ENCODE measurements at places on chromosomes 7 and 10. TPM values are rescaled to one million over a fixed set of nuclear protein-coding genes. Genes with fewer than 3 reads are reported as not detected.

DNA sequence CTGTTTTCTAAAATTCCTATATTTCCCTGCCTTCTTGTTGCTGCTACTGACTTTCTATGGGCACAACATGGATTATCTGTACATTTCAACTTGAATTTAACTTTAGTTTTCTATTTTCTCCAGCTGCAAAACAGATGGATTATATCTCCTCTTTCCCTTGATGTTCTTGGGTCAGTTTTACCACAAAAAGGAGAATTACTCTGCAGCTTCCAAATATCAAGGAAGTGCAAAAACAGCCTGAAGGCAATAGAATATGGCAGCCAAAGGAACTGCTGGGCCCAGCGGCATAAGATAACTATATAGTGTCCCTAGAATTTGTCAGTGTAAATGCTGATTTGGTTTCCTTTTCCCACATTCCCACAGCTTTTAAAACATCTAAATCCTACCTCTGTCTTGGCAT is 29.1 kb downstream of the CPED1 start:
- no peak overlapping the region for H3K4me3 ChIP-seq
- H3K36me3 ChIP-seq = no peaks in the 10 kb centered on the region
- H3K27me3 ChIP-seq = no peaks in the 10 kb centered on the region
- no peak overlapping the region for H3K27ac ChIP-seq
- no peak for DNase-seq

- peaks cover 5% of the 10 kb centered on the region for H3K4me1 ChIP-seq
- H3K36me3 ChIP-seq = peaks cover 9% of the 10 kb centered on the region
- no peak overlapping the region for H3K27ac ChIP-seq
- DNase-seq = no peak
- H3K27me3 ChIP-seq = no peaks in the 10 kb centered on the region
- no peak overlapping the region for H3K4me3 ChIP-seq
These were observed 128.9 kb downstream of the RGS10 start for GRCh38 chr10:119413471-119414080.

GRCh38 chr7:79361214-79361613 is 92.3 kb downstream of the MAGI2 start:
- no peak overlapping the region for H3K27ac ChIP-seq
- no peak overlapping the region for H3K4me3 ChIP-seq
- DNase-seq = no peak
- H3K27me3 ChIP-seq = peaks cover 21% of the 10 kb centered on the region
- no peaks in the 10 kb centered on the region for H3K4me1 ChIP-seq

GRCh38 chr10:10814069-10814468 is 203.6 kb upstream of the CELF2 start:
- no peak overlapping the region for H3K4me3 ChIP-seq
- H3K27me3 ChIP-seq = peaks cover 10% of the 10 kb centered on the region
- no peaks in the 10 kb centered on the region for H3K4me1 ChIP-seq
- no peaks in the 10 kb centered on the region for H3K36me3 ChIP-seq
- no peak for DNase-seq

DNA sequence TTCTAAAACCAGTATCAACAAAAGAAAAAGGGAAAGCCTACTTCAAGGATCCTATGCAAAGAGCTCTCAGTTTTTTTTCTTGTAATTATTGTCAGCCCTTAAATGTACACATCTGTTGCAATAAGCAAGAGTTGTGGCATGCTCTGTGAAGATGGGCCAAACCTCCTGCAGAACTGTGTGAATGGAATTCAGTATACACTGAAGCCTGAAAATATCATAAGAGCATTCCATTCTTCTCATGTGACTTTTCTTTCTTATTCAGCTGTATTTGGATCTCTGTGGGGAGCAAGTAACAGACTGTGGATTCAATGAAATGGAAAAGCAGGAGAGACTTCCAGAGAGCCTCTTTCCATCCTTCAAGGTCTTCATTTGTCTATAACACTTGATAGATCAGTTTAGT is 130.7 kb downstream of the SAMD9 start:
- no peak overlapping the region for H3K27ac ChIP-seq
- H3K4me3 ChIP-seq = no peak overlapping the region
- H3K36me3 ChIP-seq = no peaks in the 10 kb centered on the region
- H3K27me3 ChIP-seq = peaks cover 6% of the 10 kb centered on the region
- no peak for DNase-seq
- H3K4me1 ChIP-seq = no peaks in the 10 kb centered on the region

DNA sequence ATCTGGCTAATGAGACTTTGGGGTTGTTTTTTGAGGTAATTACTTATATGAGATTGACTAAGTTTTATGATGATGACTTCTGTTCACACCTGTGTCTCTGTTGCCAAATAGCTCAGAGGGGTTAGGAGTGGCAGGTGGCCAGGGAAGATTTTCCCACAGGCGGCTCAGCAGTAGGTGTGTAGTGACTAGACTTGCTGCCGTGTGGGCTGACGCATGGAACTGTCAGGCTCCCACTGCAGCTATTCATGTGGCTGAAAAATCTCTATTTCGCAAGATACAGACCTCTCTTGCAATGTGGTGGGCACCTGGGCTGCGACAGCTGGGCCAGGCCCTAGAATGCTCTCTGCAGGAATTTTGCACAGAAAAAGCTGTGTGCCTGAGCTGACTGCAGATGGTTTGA is 1.4 kb downstream of the CPA4 start:
- H3K27ac ChIP-seq = no peak overlapping the region
- no peaks in the 10 kb centered on the region for H3K36me3 ChIP-seq
- no peaks in the 10 kb centered on the region for H3K4me1 ChIP-seq
- no peak overlapping the region for H3K4me3 ChIP-seq
- H3K27me3 ChIP-seq = no peaks in the 10 kb centered on the region

- H3K27me3 ChIP-seq = no peaks in the 10 kb centered on the region
- no peak for DNase-seq
- H3K36me3 ChIP-seq = no peaks in the 10 kb centered on the region
- no peak overlapping the region for H3K27ac ChIP-seq
These were observed 181.7 kb downstream of the PTEN start for GRCh38 chr10:88045096-88045495.

DNA sequence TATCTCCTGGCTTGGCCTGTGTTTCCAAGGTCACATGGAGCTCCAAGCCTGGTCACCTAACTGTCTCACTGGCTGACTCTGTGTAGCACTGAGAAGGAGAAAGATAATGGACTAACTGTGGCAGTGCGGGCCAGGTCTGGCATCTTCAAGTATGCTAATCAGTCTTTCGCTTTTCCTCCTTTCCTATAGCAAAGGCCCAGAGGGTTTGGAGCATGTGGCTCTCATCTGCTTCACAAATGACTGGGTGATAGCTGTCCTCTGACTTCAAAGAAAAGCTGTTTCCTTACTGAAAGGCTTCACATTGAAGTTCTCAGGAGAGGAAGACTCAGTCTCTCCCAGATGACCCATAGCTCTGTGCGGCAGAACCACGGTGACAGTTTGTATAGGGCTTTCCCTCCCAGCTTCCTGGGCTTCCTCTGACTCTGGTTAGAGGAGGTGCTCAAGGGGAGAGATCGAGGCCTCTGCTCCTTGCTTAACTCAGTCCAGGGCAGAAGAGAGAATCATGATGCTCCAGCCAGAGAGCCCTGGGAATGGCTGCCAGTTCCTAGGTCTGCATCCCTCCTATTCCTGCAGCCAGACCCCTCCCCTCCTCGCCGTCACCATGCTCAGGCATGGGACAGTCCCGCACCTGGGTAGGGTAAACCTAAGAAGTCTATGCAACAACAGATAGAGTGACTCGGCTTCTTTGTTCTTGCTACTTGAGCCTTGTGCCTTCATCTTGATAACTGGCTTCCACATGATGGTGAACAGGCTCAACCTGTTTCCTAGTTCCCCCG is 72.3 kb downstream of the CCDC71L start:
- H3K27me3 ChIP-seq = peaks cover 4% of the 10 kb centered on the region
- H3K4me1 ChIP-seq = no peaks in the 10 kb centered on the region
- no peak overlapping the region for H3K4me3 ChIP-seq
- H3K27ac ChIP-seq = no peak overlapping the region
- DNase-seq = no peak

DNA sequence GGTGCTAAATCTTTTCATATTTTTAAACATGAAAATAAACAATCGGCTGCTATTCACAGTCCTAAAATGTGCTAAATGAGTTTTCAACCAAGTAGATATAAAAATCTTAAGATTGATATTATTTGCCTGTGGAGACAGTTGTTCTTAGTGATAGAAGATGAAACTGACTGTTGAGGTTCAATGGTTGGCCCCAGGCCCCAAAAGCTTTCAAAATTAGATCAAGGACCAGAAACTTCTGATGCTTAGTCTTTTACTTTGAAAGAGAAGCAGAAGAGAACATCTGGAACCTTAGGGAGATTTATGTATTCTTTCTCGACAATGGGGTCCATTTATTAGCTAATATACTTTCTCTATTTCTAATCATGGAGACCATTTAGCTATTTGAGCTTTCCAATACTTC is 155.8 kb downstream of the REEP3 start:
- no peaks in the 10 kb centered on the region for H3K4me1 ChIP-seq
- no peak for DNase-seq
- H3K27ac ChIP-seq = no peak overlapping the region
- H3K27me3 ChIP-seq = no peaks in the 10 kb centered on the region
- H3K36me3 ChIP-seq = no peaks in the 10 kb centered on the region
- H3K4me3 ChIP-seq = no peak overlapping the region

DNA sequence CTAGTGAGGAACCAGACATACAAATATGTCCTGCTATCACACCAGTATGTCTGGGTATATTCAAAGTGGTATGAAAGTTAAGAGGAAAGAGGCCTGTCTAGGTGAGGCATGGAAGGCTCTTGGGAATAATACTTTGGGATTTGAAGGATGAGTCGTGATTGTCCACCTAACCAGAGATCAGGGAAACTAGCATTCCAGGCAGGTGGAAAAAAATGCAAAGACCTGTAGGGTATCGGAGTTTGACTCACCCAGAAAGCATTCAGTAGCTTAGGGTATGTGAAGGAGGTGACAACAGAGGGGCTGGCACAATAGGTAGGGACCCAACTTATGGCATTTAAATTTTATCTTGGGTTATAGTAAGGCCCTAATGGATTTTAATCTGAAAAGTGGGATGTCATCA is 950 bp upstream of the GCC1 start:
- peak overlapping the region; percentile 58 for H3K27ac ChIP-seq
- DNase-seq = no peak
- H3K4me1 ChIP-seq = peaks cover 76% of the 10 kb centered on the region
- H3K27me3 ChIP-seq = no peaks in the 10 kb centered on the region

The DENND2A gene
- polyA plus RNA-seq = not detected

The AOC1 gene
- not detected for polyA plus RNA-seq

The VSTM4 gene
- polyA plus RNA-seq = not detected

The HMX2 gene
- not detected for polyA plus RNA-seq

DNA sequence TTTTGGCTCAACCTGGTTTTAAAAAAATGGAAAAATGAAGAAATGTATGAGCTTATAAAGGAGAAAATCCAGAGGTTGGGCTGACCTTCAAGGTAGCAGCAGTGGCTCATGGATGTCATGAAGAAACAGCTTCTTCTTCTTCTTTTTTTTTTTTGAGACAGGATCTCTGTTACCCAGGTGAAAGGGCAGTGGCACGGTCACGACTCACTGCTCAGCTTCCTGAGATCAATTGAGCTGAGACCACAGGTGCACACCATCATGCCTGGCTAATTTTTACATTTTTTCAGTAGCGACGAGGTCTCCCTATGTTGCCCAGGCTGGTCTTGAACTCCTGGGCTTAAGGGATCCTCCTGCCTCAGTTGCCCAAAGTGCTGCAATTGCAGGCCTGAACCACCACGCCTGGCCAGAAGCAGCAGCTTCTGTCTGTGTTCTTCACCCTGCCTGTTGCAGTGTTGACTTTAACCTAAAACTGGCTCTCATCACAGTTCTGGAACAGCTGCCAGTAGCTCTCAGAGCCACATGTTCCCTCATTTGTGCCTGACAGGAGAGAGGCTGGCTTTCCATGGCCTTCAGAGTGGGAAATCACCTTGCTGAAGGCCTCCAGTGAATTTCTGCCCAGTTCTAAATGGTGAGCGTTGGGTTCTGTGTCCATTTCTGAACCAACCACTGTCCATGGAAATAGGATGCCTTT is 117.7 kb downstream of the PFKFB3 start:
- H3K27me3 ChIP-seq = no peaks in the 10 kb centered on the region
- no peaks in the 10 kb centered on the region for H3K36me3 ChIP-seq
- no peak overlapping the region for H3K4me3 ChIP-seq
- H3K4me1 ChIP-seq = peaks cover 6% of the 10 kb centered on the region

DNA sequence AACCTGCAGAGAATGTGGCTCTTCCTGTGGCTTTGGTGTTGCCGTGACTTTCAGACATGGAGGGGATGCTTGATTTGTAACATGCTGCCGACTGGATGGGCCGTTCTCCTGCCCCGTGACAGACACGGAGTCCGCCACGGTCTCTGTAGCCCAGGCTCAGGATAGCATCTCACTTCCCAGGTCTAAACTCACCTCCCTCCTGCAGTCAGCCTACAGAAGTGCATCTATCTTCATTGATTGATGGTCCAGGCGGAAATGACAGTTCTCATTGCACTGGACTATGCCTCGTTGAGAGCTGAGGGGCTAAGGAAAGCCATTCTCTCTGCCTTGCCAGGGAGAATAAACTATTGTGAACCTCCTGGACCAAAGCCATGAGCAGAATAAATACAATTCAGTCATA is 77.5 kb downstream of the CHN2 start:
- peaks cover 18% of the 10 kb centered on the region for H3K4me1 ChIP-seq
- no peak for DNase-seq

DNA sequence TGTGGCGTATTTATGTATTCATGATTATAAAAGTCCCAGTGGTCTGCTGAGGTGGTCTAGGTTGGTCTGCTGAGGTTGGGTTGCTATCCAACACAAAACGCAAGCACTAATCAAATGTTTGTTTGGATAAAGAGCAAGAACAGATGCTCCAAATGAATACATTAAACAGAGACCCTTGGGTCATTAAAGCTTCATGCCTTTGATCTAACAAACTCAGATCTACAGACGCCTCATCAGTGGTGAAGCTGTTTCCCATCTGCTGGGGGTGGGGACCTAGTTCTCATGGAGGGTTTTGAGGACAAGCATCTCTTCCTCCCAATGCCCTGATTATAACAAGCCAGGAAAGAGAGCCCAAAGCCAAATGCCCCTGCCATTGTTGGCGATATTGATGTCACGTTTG is 786.7 kb downstream of the NRG3 start:
- H3K36me3 ChIP-seq = no peaks in the 10 kb centered on the region
- no peak for DNase-seq
- H3K27ac ChIP-seq = no peak overlapping the region
- H3K4me3 ChIP-seq = no peak overlapping the region

The FKBP14 gene
- polyA plus RNA-seq = 0.44 TPM
